ENCODE measurements at places on chromosomes 4 and X. TPM values are rescaled to one million over a fixed set of nuclear protein-coding genes. Genes with fewer than 3 reads are reported as not detected.

FAM13A gene
- 31.1 TPM for polyA plus RNA-seq

PRSS12 gene
- 7.4 TPM for polyA plus RNA-seq

BLTP1 gene
- polyA plus RNA-seq = 80.7 TPM

GRCh38 chrX:150372280-150372679 lies 9.2 kb downstream of the MAMLD1 start:
- no peak for DNase-seq

GRCh38 chrX:131840799-131841495 lies 182.2 kb upstream of the STK26 start:
- DNase-seq = no peak
